ENCODE measurements at places on chromosomes 12 and 14. TPM values are rescaled to one million over a fixed set of nuclear protein-coding genes. Genes with fewer than 3 reads are reported as not detected.
A peak's percentile ranks its signal among the peaks of the same experiment; 100 is the strongest.

GRCh38 chr12:81143057-81143456, 65.2 kb downstream of the ACSS3 start:
- DNase-seq, result no peak

DNA sequence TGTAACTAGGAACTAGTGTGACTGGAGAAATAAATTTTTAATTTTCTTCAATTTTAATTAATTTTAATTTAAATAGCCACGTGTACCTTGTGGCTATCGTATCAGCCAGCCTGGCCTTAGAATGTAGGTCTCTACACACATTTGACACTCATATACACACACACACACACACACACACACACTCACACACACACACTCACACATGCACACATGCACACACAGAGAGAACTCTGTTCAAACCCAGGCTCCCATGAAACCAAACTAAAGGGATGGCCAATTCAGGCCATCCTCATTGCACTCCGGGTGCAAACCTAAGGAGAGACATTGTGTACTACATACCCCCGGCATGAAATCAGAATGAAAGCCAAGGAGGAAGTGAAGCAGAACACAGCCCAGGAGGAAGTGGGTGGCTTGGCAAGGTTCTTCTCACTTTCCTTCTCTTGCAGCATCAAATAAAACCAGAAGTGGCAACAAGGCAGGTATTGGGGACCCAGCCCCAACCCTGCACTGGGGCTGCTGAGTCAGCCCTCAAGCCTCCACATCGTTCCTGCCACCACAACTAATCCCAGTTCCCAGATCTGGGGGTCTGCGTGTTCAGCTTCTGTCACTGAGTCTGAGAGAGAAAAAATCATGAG, 26.2 kb upstream of the CHPT1 start:
- no peak for DNase-seq

DNA sequence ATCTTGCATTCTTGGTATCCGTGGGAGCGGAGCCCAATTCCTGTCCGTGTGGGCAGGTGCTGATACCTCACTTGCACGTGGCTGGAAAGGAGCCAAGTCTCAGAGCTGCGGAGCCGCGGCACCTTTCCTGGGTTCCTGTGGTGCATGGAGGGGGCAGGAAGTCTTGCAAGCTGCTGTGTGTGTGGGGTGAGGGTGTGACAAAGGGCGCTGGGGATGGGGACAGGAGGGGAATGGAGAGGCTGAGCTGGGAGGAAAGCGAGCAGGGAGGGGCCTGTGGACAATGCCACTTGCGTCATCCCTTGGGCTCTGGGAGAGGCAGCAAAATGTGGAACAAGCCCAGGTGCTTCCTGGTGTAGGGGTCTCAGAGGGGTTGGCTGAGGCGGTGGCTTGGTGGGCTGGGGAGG, 86.7 kb downstream of the CALM1 start:
- DNase-seq, result no peak

- no peak for DNase-seq
Measured at GRCh38 chr12:50101663-50102062, 2.1 kb upstream of the GPD1 start.

- DNase-seq, result no peak
Measured at GRCh38 chr12:68602720-68603119, 8.0 kb upstream of the RAP1B start.

Gene L2HGDH
- total RNA-seq, result 9.1 TPM

DNA sequence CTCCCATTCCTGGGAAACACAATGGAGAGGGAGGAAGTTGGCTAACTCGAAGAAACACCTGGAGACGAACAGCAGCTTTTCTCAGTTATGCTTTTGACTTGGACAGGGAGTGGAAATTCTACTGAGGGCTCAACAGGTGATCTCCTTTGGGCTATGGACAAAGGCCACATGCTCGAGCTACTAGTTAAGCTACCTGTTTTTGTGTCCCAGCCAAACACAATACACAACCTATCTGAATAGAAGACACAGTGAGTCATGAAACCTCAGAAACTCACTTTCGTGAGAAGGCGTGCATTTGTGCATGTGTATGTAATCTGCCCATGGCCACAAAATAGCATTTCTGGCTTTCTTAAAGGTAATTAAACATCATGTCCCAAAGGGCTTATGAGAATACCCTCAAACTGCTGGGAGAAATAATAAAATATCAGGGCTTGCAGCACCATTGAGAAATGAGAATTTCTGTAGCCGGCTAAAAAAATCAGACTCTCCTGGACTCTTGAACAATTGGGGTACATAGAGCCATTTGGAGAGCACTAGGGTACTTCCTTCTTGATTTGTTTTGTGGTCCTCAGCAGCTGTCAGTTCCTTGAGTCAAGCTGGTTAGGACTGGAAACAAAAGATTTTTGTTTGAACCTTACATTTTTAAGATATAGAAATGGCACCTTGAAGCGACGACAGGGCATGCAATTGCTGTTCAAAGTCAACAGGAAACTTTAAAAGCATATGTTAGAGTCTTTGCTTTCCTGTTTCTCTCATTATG, 85.5 kb upstream of the PTHLH start:
- DNase-seq, result peak; percentile 99

- no peak for DNase-seq
Measured at GRCh38 chr12:91225316-91225715, 42.7 kb upstream of the DCN start.

Gene KLRG1
- total RNA-seq, result 0.32 TPM

Gene CPNE6
- total RNA-seq, result not detected

DNA sequence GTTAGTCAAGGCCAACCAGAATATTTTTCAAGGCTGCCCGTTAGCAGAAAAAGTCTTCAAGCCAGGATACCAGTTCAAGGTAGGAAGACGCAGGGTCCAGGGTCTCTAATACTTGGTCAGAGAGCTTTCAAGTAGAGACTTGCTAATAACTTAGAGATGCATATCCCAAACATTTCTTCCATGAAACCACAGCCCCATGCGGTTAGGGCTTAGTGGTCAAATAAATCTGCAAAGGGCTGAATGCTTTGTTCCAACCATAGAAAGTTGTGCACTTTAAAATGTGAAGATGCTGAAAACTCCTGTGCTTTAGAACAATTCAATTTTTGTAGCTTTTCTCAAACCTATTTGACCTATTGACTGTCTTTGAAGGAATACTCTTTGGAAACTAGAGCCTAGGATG, 208.9 kb downstream of the PIK3C2G start:
- DNase-seq, result no peak

Gene LRRC10
- not detected for total RNA-seq

Gene SERPINA10
- not detected for total RNA-seq

DNA sequence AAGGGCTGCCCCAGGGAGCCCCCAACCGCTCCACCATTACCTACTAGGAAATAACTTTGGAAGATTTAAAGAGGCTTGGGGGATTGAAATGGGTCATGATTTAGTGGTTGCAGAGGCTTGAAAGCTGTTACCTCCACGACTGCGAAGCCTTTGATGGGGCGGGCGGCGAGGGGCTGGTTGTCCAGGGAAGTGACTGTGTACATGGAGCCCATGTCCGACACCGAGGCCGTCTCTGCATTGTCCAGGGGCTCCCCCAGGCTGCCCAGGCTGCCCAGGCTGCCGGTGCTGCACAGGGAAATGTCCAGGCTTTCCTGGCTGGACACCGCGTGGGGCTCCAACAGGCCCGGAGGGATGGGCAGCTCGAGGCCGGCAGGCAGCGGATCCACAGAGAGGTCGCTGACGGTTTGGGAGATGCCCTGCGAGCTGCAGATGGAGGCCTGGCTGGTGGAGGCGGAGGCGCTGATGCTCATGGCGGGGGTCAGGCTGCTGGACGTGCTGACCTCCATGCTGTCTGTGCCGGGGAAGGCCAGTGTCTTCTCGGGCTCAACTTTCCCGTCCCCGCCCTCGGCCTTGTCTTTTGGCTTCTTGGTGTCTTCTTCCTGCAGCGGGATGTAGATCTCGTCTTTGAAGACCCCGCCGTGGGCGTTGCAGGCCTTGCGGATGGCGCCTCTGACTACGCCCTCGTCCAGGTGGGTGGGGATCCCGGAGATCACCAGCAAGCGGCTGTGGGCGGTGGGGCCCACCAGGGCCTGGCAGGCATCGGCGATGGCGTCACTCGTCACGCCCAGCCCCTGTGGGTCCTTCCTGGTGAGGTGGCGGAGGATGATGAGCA, 58.9 kb downstream of the TRAFD1 start:
- DNase-seq, result no peak

DNA sequence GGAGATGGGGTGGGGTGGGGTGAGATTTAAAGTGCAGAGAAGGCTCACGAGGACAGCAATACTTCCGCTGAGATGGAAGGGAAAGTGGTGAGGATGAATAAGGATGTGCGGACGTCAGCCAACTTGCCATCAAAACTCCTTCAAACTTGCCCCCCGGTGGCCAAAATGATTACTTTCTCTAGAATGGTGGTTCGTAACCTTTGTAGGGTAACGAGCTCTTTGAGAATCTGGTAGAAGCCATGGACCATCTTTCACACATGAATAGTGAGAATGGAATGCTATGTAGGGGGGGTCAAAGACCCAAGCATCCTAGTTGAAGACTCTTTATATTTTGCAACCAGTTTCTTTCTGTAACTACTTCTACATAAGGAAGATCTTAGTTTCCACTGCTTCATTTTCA, 245.9 kb upstream of the DDHD1 start:
- no peak for DNase-seq

DNA sequence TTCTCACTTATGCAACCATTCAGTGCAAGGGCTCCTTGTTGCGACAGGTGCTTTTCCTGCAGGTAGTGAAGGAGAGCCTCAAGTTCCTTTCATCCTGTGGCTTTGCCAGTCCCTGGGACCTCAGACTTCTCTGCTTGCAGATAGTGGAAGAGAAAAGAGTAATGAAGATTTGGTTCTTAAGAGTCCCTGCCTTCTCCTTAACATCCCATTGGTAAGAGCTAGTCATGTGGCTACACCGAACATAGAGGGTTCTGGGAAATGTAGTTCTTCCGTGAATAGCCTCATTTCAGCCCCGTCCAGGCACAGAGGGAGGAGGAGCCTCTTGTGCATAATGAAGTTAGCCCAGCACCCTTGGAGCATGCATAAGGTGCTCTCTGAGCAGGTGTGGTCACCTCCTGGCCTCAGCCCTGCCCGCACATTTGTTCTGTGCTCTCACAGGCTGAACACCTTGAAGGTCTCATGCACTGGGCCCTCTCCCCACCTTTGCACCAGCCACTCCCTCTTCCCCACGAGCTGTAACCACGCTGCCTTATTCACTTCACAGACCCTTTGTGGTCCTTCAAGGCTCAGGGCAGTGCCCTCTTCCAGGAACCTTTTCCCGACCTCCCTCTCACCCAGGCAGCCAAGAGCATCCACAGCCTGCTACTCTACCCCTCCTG, 134.0 kb downstream of the BCL11B start:
- no peak for DNase-seq

Gene RNASE7
- 17.1 TPM for total RNA-seq

DNA sequence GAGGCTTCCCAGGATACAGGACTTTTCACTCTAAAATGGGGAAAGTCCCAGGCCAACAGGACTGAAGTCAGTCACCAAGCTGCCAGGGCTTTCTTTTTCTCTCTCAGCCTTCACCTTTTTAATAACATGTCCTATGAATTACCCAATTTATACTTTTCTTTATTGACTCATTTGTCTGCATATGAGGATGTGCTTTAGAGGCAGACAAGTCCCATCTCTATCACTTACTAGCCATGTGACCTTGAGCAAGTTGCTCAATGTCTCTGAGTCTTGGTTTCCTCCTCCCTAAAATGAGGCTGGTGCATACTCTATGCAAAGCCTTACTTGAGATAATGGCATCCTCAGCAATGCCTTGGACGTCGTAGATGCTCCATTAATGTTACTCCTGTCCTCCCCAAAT, 98.1 kb upstream of the TMPO start:
- DNase-seq, result no peak

DNA sequence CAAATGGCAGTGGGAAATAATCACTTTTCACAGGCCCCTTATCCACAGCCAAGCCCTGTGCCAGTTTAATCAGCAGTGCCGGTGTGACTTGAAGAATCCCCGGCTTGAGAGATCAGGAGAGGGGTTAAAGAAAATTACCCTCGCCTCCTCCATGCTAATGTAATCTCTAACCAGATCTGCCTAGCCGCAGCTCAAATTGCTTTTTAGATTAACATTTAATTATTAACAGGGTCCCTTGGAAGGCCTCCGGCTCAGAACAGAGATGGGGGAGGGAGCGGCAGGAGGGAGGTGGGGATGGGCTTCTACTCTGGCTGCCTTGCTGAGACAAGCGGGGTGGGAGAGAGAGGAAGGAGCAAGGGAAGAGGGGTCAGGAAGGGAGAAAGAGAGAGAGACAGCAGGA, 24.0 kb downstream of the FAM222A start:
- no peak for DNase-seq

Gene CD163L1
- 5.5 TPM for total RNA-seq

Gene ARHGDIB
- 80.7 TPM for total RNA-seq

Gene NOXRED1
- 0.18 TPM for total RNA-seq

- peak; percentile 39 for DNase-seq
Measured at GRCh38 chr12:124867401-124867930, 3.8 kb upstream of the SCARB1 start.

Gene NDRG2
- 8.1 TPM for total RNA-seq

- no peak for DNase-seq
Measured at GRCh38 chr12:28770322-28770721, 378.8 kb upstream of the FAR2 start.

GRCh38 chr12:105644770-105645169, 314.3 kb downstream of the C12orf75 start:
- DNase-seq, result no peak

Gene RERG
- total RNA-seq, result not detected

DNA sequence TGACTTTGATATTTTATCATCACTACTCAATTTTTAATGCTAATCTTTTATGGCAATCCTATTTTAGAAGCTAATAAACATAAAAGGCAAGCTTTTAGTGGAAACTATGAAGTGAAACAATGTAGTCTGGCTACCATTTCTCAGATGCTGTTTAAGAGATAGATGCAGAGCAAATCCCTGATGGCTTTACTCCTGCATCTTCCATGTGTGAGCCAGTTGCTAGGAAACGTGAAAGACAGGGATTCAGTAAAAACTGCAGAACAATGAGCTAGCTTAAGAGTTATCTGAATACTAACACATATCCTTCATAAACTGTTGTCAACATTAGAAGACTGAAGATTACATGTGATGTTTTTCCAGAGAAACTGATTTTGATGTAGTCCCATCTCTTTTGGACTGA, 112.6 kb downstream of the SLC2A13 start:
- DNase-seq, result no peak

DNA sequence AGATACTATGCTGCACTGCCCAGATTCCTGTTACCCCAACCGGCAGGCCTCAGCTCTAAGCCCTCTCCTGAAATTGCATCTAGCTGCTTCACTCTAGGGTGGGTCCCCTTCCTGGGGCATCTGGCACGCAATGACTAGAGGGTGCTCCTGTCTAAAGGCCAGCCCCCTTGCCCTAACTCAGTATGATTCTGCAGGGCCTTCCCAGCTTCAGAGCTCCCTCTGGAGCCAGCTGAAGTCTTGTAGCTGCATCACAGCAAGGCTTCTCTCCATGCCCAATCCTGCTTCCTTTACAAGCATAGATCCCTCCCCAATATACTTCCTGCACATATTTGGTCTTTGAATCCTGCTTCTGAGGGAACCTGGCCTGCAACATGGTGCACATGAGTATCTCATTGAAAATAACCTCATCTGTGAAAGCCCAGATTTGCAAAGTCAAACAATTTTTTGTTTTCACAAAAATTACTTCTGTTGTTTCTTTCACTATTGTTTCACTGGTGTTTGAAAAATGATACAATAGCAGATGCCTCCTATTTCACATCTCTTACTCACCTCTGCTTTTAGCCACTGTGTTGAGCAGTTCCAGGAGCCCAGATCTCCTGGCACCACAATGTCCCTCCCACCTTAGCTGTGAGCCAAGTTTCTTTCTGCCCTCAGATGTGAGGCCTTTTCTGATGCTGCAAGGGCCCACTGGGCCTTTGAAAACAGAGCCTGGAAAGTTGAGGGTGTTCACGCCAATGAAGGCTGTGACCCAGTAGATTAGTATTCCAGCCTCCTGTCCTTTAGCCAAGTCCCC, 169.5 kb upstream of the EGLN3 start:
- no peak for DNase-seq

- DNase-seq, result no peak
Measured at GRCh38 chr14:75023108-75023507, 20.4 kb downstream of the EIF2B2 start.

All from foreskin keratinocyte (primary cell).